ENCODE measurements at places on chromosomes 1 and 21.

- H3K36me3 ChIP-seq: no peaks in the 10 kb centered on the region
- no peak overlapping the region for H3K4me3 ChIP-seq
- H3K27me3 ChIP-seq: no peaks in the 10 kb centered on the region
- no peak for DNase-seq
- no peak overlapping the region for H3K27ac ChIP-seq
These were observed 9.2 kb downstream of the UAP1 start for GRCh38 chr1:162570718-162571117.

DNA sequence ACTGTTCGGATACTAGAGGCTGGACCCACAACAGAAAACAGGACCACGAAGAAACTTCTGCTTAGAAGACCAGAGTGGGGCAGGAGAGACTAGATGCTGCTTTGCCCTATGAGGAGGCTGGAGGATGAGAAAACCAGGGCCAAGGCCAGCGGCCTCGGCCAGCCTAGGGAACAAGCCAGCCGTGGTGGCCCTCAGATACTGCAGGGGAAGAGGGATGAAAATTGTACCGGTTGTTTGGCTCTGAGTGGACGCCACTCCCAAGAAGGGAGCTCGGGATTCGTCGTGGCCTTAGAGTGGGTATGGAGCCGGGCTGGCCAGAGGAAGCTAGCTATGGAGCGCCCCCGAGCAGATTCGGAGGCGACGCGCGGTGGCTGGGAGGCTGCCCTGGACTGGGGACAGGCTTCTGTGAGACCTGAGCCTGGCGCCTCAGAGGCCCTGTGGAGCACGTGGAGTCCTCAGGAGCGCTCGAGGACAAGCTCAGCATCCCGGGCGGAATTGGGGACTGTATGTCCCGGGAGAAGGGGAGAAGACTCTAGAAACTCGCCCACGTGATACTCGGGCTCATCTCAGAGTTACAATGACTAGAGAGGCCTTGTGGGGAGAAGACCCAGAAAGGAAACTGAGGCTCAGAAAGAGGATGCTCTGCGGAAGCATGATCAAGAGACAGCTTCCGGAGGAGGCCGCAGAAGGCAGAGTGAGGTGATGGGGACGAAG is 2.8 kb downstream of the PRRX1 start:
- H3K27me3 ChIP-seq: no peaks in the 10 kb centered on the region
- H3K4me1 ChIP-seq: no peaks in the 10 kb centered on the region
- no peaks in the 10 kb centered on the region for H3K36me3 ChIP-seq
- H3K4me3 ChIP-seq: no peak overlapping the region
- DNase-seq: no peak

- no peak overlapping the region for H3K4me3 ChIP-seq
- peak overlapping the region; percentile 95 for H3K27ac ChIP-seq
- H3K27me3 ChIP-seq: no peaks in the 10 kb centered on the region
- H3K4me1 ChIP-seq: peaks cover 53% of the 10 kb centered on the region
- H3K36me3 ChIP-seq: peaks cover 4% of the 10 kb centered on the region
- DNase-seq: no peak
These were observed 27.2 kb downstream of the CAPN2 start for GRCh38 chr1:223739366-223740037.

- no peak overlapping the region for H3K27ac ChIP-seq
- no peak overlapping the region for H3K4me3 ChIP-seq
- H3K4me1 ChIP-seq: no peaks in the 10 kb centered on the region
- no peaks in the 10 kb centered on the region for H3K27me3 ChIP-seq
- no peaks in the 10 kb centered on the region for H3K36me3 ChIP-seq
These were observed 14.0 kb downstream of the GPA33 start for GRCh38 chr1:167076136-167076710.

GRCh38 chr1:182374101-182374834 is 17.3 kb downstream of the GLUL start:
- no peaks in the 10 kb centered on the region for H3K36me3 ChIP-seq
- no peak overlapping the region for H3K27ac ChIP-seq
- H3K27me3 ChIP-seq: no peaks in the 10 kb centered on the region

- H3K4me1 ChIP-seq: no peaks in the 10 kb centered on the region
- H3K27me3 ChIP-seq: no peaks in the 10 kb centered on the region
- H3K36me3 ChIP-seq: no peaks in the 10 kb centered on the region
- H3K27ac ChIP-seq: no peak overlapping the region
These were observed 328.4 kb downstream of the ZP4 start for GRCh38 chr1:237562242-237562823.

GRCh38 chr21:26715878-26716506 is 129.2 kb downstream of the ADAMTS1 start:
- H3K4me1 ChIP-seq: peaks cover 5% of the 10 kb centered on the region
- no peak overlapping the region for H3K4me3 ChIP-seq
- H3K27me3 ChIP-seq: no peaks in the 10 kb centered on the region
- no peaks in the 10 kb centered on the region for H3K36me3 ChIP-seq

DNA sequence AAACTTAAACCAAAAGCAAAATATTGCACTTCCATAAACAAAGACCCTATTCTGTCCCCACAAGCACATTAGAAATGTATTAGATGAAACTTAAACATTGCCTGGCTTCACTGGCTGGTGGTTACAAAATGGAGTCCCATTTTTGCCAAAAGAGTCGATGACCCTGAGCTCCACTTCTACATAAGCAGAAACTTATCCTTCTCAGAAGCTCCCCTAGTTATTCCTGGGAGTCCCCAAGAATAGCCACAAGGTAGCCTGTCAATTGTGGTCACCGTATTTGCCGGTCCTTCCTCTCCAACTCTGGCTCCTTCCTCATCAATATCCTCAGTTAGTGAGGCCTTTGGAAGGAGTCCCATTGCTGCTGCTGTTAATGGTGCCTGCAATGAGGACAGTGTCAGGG is 37.3 kb downstream of the CDCP2 start:
- H3K36me3 ChIP-seq: no peaks in the 10 kb centered on the region
- H3K27ac ChIP-seq: no peak overlapping the region
- no peak overlapping the region for H3K4me3 ChIP-seq
- H3K4me1 ChIP-seq: no peaks in the 10 kb centered on the region
- no peak for DNase-seq

DNA sequence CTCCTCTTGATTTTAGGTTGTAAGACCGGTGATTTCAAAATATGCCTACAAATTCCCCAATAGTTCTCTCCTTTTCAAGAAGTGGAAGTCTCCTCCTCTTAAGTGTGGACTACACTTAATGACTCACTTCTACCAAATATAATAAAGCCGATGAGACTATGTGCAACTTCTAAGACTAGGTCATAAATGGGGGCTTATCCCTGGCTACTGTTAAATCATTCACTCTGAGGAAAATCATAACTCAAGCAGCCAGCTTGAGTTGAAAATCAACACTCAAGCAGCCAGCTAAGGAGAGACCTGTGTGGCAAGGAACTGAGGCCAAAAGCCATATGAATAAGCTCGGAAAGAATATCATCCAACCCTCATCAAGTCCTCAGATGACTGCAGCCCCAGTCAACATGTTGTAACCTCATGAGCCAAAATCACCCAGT is 49.6 kb upstream of the PSMG1 start:
- H3K4me3 ChIP-seq: no peak overlapping the region
- H3K27ac ChIP-seq: no peak overlapping the region
- no peak for DNase-seq

DNA sequence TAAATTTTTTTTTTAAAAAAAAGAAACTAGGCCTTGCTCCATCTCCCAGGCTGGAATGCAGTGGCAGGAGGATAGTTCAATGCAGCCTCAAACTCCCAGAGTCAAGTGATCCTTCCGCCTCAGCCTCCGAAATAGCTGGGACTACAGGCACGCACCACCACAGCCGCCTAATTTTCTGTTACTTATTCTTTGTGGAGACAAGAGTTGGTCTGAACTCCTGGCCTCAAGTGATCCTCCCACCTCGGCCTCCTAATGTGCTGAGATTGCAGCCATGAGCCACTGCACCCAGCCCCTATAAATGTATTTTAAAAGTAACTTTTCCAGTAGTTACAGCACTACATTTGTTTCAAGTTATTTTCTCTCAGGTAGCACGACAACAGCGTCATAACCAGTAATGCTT is 2.3 kb downstream of the BRWD1 start:
- H3K27ac ChIP-seq: no peak overlapping the region
- H3K27me3 ChIP-seq: no peaks in the 10 kb centered on the region
- no peak overlapping the region for H3K4me3 ChIP-seq
- no peak for DNase-seq
